Calu3 (cell line): ENCODE measurements at places on chromosomes 6 and 20. TPM values are rescaled to one million over a fixed set of nuclear protein-coding genes. Genes with fewer than 3 reads are reported as not detected.

DNA sequence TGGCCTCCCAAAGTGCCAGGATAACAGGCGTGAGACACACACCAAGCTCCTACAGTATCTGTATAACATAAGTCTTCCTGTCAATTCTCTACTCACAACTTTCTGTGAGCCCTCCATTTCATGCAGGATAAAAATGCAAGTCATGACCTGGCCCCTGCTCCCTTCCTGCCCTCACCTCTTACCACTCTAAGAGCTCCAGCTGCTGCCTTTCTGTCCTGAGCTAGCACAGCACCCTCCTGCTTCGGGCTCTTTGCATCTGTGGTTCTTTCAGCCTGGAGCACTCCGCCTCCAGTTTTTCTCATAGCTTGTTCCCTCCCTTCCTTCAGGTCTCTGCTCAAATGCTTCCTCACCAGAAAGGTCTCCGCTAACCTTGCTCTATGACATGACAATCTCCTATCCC lies 23.7 kb upstream of the TRPC4AP start:
- DNase-seq, result no peak

- DNase-seq, result no peak
Observed at GRCh38 chr20:6783752-6784151, 16.3 kb downstream of the BMP2 start.

DNA sequence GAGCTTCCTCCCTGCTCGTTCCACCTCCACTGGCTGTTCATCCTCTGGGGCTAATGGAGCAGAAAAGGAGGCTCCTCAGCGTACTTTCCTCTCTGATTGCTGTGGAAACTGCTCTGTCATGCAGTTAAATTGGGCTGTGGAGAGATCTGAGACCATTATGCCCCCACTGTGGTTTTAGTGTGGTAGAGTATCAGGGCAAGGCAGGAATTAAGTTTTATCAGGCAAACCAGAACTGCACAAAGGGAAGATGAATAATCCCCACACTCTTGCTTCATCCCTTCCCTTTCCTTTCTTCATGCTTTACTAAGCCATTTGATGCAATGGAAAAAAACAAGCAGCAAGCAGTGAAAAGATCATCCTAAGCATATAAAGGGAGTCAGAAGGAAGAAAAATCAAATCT lies 11.9 kb upstream of the ME1 start:
- DNase-seq, result no peak

DNA sequence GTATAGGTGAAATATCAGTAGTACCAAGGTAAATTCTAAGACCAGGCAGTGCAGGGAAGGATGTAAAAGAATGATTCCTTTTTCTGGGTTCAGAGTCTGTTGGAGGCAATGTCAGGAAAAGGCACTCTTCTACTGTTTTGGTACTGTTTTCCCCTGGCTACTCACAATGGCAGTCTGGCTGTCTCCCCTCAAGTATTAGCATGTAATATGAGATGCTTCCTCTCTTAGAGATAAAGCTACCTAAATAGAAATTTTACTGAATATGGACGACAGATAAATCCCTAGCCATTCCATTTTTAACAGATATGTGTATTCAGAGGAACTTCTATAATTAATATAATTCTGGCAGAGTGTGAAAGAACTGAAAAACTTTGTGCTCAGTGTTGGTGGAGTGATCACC lies 3.5 kb downstream of the RNF8 start:
- no peak for DNase-seq

DNA sequence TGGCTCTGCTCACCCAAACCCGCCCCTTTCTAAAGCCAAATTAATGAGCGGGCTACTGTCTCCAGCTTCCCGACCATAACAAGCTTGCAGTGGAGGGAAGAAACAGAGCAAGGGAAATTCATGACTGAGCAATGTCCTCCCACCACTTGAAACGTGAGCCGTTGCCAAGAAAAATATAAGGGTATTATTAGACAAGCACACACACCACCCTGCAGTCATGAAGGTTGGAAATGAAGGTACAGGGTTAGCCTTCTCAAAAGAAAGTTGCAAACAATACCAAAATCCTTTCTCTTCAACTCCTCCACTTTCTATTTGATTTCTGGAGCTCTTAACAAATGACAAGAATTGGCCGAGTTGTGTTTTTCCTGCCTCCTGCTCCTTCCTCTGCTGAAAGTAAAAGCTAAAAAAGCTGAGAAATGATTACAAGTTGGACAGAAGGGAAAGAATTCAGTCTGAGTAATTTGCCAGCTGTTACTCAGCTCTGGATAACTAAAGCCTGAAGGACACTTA lies 151.1 kb upstream of the B3GAT2 start:
- no peak for DNase-seq

- DNase-seq, result peak; percentile 41
Observed at GRCh38 chr6:150894935-150895552, 29.5 kb downstream of the MTHFD1L start.

GRCh38 chr6:121000381-121000780 lies 333.9 kb downstream of the TBC1D32 start:
- DNase-seq, result no peak

GRCh38 chr6:54910431-54910884 lies 63.9 kb downstream of the FAM83B start:
- peak; percentile 32 for DNase-seq

DNA sequence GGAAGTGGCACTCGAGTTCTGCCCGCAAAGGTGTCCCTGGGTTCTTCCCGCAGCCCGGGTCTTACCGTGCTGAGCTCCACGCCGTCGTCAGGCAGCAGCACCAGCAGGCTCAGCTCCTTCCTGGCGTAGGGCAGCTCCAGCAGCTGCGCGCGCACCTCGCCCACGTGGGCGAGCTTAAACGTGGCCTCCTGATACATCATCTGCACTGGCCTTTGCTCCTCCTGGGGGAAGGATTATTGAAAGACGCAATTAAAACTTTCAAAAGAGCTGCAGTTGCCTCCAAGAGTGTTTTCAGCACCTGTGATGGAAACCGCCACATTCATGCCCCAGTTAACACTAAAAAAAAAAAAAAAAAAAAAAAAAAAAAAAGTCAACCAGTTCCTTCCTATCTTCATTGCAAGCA lies 11.3 kb downstream of the SERPINB9 start:
- no peak for DNase-seq

GRCh38 chr6:77123527-77123926 lies 339.8 kb downstream of the HTR1B start:
- no peak for DNase-seq

DNA sequence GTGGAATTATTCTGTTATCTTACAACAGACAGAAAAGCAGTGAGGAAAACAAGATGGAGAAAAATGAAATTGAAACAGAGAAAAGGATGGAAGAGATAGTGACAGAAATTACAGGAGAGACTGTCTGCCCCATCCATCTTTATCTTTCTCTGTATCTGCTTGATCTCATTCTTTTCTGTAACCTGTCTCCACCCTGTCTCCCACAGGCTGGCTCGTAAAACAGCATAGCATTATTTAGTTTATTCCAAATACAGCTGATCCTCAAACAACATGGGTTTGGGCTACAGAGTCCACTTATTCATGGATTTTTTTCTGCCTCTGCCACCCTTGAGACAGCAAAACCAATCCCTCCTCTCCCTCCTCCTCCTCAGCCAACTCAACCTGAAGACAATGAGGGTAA lies 482.3 kb upstream of the JARID2 start:
- no peak for DNase-seq

DNA sequence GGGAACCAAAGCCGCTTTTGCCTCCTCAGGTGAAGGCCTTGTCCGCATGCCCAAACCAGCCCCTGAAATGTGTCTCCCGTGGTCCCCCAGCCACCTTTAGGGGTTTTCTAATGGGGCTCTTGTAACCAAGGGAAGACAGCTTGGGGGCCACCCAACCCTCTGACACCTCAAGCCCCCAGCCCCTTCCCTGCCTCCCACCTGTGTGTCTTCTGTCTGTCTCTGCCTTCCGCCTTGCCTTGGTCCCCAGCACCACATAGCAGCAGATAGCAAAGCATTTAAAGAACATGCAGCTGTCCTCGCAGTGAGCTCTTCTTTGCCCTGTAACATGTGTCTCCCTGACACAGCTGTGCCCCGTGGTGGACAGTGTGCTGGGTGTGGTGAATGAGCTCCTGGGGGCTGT lies 9.6 kb downstream of the BPIFB3 start:
- no peak for DNase-seq

- DNase-seq, result no peak
Observed at GRCh38 chr6:33259032-33259431, 12.6 kb downstream of the VPS52 start.

- DNase-seq, result no peak
Observed at GRCh38 chr6:132072831-132073230, 121.7 kb upstream of the CCN2 start.

- DNase-seq, result peak; percentile 58
Observed at GRCh38 chr20:53826597-53827291, 233.1 kb upstream of the ZNF217 start.

DNA sequence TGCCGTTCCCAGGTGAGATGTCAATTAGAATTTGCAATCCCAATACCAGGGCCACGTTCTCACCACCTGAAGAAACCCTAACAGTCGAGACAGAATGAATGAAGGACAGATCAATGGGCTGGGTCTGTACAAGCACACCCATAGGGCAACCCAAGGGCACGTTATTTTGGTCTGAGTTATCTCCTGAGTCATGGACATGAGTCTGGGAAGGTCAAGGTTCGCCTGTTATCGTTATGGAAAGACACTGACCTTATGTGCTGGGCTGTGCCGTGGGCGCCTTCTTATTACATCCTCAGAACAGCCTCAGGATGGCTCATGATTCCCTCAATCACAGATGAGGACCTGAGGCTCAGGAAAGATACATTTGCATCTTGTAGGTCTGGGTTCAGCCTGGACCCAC lies 175.0 kb upstream of the SULF2 start:
- no peak for DNase-seq

DNA sequence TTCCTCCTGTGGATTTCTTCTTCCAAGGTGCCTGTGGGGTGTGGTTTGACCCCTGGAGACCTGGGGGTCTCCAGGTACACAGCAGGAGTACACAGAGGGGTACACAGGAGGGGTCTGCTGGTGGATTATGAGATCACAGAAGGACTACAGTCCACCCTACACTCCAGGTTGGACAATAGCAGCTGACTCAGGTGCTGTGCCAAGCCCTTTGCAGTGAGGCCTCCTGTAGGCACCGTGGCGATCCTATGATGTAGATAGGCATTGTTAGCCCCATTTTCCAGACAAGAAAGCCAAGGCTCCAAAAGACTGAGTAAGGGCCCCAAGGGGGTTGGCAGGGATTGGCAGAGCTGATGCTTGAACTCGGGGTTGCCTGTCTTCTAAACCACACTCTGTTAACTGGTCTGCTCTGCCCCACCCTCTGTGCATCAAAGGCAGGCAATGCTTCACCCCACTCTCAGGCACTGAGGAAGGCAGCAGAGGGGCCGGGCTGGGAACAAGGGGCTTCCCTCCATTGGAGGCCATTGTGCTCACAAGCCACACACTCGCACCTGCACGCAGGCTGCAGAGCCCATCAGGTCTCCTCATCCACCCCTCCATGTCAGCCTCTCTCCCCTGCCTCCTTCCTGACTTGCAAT lies 77.5 kb upstream of the SIRPA start:
- no peak for DNase-seq

- DNase-seq, result no peak
Observed at GRCh38 chr20:46512943-46513844, at the start of gene ZNF334. Gene ZNF334, minus strand, starts transcription at chr20:46513559. Its CDS starts 1,457 bp downstream, at chr20:46512102.

- DNase-seq, result no peak
Observed at GRCh38 chr20:846894-847278, 13.4 kb downstream of the FAM110A start.

DNA sequence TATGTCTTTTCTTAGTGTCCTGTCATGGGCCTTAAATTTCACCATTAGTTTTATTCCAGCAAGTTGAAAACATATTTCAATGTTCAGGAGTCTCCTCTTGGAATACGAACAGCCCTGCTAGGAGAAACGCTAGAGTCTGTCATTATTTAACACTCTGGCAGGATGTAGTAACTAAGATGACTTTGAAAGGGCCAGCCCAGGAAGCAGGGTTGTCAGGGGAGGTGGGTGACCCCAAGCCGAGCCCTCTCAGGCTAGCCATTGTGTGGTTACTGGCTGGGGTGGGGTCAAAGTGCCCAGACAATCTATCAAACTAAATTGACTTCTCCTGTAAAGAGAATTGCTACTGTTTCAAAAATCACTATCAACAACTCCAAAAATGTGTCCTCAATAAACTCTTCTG lies 67.8 kb downstream of the LY86 start:
- no peak for DNase-seq

DNA sequence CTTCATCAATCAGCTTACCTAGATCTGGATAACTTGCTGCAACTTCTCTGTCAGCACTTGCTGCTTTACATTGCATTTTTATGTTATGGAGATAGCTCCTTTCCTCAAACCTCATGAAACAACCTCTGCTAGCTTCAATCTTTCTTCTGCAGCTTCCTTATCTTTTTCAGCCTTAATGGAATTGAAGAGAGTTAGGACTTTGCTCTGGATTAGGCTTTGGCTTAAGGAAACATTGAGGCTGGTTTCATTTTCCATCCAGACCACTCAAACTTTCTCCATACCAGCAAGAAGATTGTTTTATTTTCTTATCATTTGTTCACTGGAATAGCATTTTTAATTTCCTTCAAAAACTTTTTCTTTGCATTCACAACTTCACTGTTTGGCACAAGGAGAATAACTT lies 48.8 kb upstream of the PAK5 start:
- no peak for DNase-seq

DNA sequence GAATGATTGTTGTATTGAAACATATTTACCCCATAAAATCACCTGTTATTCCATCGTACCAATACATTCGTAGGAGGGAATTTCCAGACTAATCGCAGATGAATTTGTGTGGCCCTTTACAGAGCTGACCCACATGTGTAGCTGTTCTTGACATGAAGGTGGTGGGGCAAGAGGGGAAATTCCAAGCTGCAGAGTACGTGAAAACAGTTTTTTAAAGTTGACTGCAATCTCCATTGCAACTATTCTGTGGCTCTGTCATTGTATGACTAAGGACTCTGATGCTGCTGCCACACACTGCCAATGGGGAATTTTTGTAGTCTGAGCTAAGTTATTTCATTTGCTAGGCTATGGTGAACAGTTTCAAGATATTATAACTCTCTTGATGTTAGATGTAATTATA lies 46.4 kb upstream of the ADTRP start:
- DNase-seq, result no peak

DNA sequence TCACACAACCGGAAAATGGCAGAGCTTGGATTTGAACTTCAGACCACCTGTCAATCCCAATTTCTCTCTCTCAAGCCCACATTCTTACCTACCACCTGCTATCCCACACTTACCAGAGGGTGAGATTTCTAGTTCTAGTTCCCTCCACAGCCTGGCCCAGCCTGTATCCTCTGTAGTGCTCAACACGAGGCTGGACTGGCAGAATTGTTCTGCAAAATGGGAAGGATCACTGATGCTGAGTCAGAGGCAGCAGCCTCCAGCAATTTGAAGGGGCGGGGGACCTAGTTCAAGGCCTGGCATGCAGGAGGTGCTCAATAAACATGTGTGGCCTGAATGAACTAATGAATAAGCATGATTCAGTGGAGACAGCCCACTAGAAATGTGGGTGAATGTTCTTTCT lies 53.6 kb upstream of the TTPAL start:
- DNase-seq, result no peak

Gene BANF2
- total RNA-seq, result not detected in 2 replicates

Gene HUS1B
- 0.61 and 0.71 TPM in 2 replicates for total RNA-seq

Gene NCOA5
- total RNA-seq, result 31.7 and 34.4 TPM in 2 replicates

Gene BCAS1
- 11.1 and 16.9 TPM in 2 replicates for total RNA-seq

Gene HLA-DQB1
- total RNA-seq, result 139 and 190 TPM in 2 replicates

Gene DSP
- 46.4 and 57.7 TPM in 2 replicates for total RNA-seq

Gene PGC
- total RNA-seq, result not detected in 2 replicates

Gene EEF1E1
- total RNA-seq, result 38.8 and 41.5 TPM in 2 replicates

Gene CGA
- not detected in 2 replicates for total RNA-seq

Gene RSPO3
- not detected in 2 replicates for total RNA-seq

Gene ZNF311
- 1.4 and 2.2 TPM in 2 replicates for total RNA-seq

Gene ZNFX1
- total RNA-seq, result 94.1 and 156 TPM in 2 replicates
